ENCODE measurements at places on chromosomes 3 and 15. TPM values are rescaled to one million over a fixed set of nuclear protein-coding genes. Genes with fewer than 3 reads are reported as not detected.

The RHOV gene
- total RNA-seq, result not detected

The SPATA12 gene
- not detected for total RNA-seq

The BTLA gene
- not detected for total RNA-seq

The DBR1 gene
- total RNA-seq, result 13.7 TPM

The UNC13C gene
- total RNA-seq, result not detected

The CTXN2 gene
- not detected for total RNA-seq

The TGM4 gene
- total RNA-seq, result under 0.01 TPM

The IL5RA gene
- not detected for total RNA-seq

The GOLGA8J gene
- not detected for total RNA-seq

The ST8SIA2 gene
- not detected for total RNA-seq

The CPLX3 gene
- total RNA-seq, result not detected

The DPP8 gene
- total RNA-seq, result 26.1 TPM

The GOLGA8G gene
- not detected for total RNA-seq

The WDR93 gene
- not detected for total RNA-seq

The PDIA3 gene
- total RNA-seq, result 125 TPM

The NMB gene
- total RNA-seq, result 1.8 TPM

The SMCO1 gene
- under 0.01 TPM for total RNA-seq

The LIPC gene
- not detected for total RNA-seq

The CD47 gene
- 76.4 TPM for total RNA-seq

The DVL3 gene
- total RNA-seq, result 28.5 TPM

The CD200R1 gene
- total RNA-seq, result not detected

The SHC4 gene
- total RNA-seq, result 0.39 TPM

The RAD18 gene
- 9.6 TPM for total RNA-seq

The ZNF774 gene
- total RNA-seq, result 0.98 TPM

The CCR9 gene
- total RNA-seq, result not detected

The FANCI gene
- 22.8 TPM for total RNA-seq

The IMPG2 gene
- total RNA-seq, result 0.20 TPM

The PP2D1 gene
- not detected for total RNA-seq

The TRPM1 gene
- under 0.01 TPM for total RNA-seq

The FGF12 gene
- under 0.01 TPM for total RNA-seq

The SEC11A gene
- total RNA-seq, result 134 TPM

The SCN5A gene
- 0.37 TPM for total RNA-seq

The ZNF860 gene
- 0.59 TPM for total RNA-seq

The ITIH4 gene
- under 0.01 TPM for total RNA-seq

The TEX9 gene
- total RNA-seq, result 4.1 TPM

The FANCD2OS gene
- not detected for total RNA-seq

The SHF gene
- 0.78 TPM for total RNA-seq

The ADAMTS7 gene
- 12.1 TPM for total RNA-seq

The LRRC31 gene
- total RNA-seq, result not detected

The SEMA3B gene
- 0.59 TPM for total RNA-seq

The PEX5L gene
- total RNA-seq, result 0.39 TPM

The PPP4R2 gene
- 54.7 TPM for total RNA-seq

The UROC1 gene
- total RNA-seq, result not detected

The NOX5 gene
- 0.37 TPM for total RNA-seq

The CFAP91 gene
- total RNA-seq, result 0.73 TPM

The RPS27L gene
- total RNA-seq, result 206 TPM

The LDHAL6B gene
- total RNA-seq, result not detected

The TUSC7 gene
- total RNA-seq, result not detected

The NR1I2 gene
- total RNA-seq, result not detected

The GOLGA8T gene
- not detected for total RNA-seq

The DYNLT2B gene
- total RNA-seq, result 6.5 TPM

The IL12A gene
- 3.5 TPM for total RNA-seq
